ENCODE measurements at places on chromosomes 6 and 20.
A peak's percentile ranks its signal among the peaks of the same experiment; 100 is the strongest.

- peak; percentile 23 for DNase-seq
Measured at GRCh38 chr6:139369568-139370282, 4.7 kb downstream of the CITED2 start.

DNA sequence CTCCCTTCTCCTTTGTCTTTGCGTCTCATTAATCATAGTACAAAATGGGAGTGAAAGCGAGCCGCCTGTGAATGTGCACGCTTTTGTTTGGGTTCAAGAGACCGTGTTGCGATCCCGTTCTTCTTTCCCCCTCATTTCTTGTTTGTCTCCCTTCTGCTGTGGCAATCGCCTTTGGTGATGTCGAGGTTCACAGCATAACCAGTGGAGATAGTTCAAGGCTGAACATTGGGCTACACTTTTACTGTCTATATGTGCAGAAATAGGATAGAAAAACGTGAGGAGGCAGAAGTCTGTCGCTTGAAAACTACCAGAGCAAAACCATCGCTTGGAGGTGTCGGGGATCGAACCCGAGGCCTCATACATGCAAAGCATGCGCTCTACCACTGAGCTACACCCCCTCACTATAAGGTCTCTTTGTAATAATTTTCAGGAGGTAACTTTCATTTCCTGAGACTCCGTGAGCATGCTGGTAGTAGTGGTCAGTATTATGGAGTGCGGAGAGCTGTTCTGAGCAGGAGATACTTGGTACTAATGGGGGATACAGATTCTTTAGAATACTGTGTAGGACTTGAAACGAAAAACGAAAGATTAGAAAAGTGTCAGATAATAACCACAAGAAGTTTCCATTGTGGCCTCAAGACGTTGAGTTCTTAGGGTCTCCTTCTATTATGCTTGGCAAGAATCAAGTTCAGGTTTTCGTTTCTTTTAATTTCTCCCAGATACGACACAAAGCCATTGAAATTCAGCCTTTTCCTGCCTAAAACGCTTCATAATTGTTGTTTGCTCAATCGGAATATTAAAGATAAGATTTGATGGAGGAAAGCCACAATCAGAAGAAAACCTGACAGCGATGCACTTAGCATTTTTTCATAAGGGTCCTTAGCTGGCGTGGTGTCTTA, 106.6 kb downstream of the TRIM27 start:
- DNase-seq = peak; percentile 65

- DNase-seq = no peak
Measured at GRCh38 chr20:44485078-44485829, 9.6 kb downstream of the TTPAL start.

DNA sequence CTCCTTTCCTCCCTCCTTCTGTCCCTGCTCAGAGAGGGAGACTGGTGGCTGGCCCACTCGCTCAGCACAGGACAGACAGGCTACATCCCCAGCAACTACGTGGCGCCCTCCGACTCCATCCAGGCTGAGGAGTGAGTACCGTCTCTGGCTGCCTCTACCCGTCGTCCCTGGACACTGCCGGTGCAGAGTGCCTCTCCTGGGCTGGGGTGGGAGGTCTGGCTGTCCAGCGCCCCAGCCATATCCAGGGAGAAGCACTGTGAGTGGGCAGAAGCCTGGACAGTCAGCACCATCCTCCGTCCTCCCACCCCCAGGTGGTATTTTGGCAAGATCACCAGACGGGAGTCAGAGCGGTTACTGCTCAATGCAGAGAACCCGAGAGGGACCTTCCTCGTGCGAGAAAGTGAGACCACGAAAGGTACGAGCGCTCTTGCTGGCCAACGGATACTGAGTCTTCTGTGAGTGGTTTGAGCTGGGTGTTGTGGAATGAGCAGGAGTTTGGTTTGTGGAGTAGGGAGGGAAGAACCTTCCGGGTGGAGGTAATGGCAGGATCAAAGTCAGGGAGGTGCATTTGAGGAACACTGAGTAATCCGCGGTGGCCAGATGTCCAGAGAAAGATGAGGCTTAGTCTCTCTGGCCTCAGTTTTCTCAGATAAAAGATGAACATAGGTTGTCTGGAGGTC, 48.1 kb downstream of the SRC start:
- no peak for DNase-seq

GRCh38 chr6:108712946-108713345, 135.3 kb upstream of the ARMC2 start:
- no peak for DNase-seq

GRCh38 chr6:53691252-53691651, 25.7 kb upstream of the KLHL31 start:
- DNase-seq = no peak
